ENCODE measurements at places on chromosomes 11 and 22. TPM values are rescaled to one million over a fixed set of nuclear protein-coding genes. Genes with fewer than 3 reads are reported as not detected.

- no peak for DNase-seq
These were observed 68.6 kb upstream of the SORL1-AS1 start for GRCh38 chr11:121521145-121522042.

DNA sequence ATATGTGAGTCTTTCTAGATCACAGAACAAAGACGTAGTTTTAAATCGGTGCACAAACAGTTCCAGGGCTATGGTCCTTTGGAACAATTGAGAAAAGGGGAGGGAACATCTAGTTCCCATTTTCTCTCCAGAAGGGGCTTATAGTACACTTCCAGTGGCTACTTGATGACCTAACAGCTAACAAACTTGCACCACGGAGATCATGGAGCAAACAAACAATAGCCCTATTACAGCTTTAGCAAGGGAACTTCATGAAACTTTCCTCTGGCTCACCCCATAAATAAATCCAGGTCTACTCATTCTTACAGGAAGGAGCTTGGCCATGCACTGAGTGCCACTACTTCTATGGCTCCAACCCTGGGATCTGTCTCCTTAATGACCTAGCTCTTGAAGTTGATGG is 8.3 kb upstream of the FOLR2 start:
- no peak for DNase-seq

DNA sequence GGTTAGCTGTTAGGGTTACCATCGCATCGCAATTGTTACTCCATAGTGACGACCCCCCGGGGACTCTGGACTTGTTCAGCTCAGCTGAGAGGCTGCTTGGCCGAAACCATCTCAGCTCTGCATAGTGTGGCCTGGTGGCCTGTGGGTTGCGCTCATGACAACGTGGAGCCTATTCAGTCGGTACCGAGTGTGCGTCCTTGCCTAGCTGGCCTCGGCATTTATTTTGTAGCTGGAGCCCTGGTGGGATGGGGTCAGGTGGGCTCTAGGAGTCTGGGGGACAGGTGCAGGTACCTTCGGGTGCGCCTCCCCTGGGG is 13.5 kb downstream of the LRP5 start:
- DNase-seq = no peak

GRCh38 chr11:90202342-90202741 is 20.5 kb downstream of the CHORDC1 start:
- DNase-seq = no peak

DNA sequence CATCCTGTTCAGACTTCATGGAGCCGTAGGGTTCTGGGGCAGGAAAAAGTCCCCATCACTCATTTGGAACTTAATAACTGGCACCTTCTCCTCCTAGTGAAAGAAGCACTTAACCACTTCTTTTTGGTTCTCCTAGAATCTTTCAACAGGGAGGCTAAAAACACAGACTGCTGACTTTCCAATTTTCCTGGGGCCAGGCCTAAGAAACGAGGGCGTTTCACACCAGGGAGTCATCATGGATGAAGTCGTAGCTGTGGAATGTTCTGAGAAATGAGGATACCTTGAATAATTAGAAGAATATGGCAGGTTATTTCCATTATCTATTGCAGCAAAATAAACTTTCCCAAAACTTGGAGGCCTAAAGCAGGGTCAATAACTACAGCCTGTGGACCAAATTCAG is 26.0 kb upstream of the API5 start:
- no peak for DNase-seq

DNA sequence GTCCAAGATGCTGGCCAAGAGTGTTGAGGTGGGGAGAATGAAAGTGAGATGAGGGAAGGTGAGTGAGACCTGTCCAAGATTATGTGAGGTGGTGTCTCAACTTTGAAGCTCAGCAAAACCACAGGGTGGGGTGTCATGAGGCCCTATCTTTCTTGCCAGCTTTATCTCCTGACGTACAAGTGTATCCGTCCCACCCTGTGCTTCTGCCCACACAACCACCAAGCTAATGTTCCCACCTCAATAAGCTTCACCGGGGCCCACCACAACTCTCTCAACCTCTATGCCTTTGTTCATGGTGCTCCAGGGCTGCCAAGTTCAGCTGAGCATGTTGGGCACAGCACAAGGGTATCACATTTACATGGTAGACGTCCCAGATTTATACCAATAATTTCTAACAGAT is 7.1 kb upstream of the TPST2 start:
- DNase-seq = no peak

GRCh38 chr11:61972672-61973475 is 5.4 kb upstream of the FTH1 start:
- DNase-seq = no peak

- DNase-seq = no peak
These were observed 86.1 kb downstream of the TRIM44 start for GRCh38 chr11:35748644-35749043.

DNA sequence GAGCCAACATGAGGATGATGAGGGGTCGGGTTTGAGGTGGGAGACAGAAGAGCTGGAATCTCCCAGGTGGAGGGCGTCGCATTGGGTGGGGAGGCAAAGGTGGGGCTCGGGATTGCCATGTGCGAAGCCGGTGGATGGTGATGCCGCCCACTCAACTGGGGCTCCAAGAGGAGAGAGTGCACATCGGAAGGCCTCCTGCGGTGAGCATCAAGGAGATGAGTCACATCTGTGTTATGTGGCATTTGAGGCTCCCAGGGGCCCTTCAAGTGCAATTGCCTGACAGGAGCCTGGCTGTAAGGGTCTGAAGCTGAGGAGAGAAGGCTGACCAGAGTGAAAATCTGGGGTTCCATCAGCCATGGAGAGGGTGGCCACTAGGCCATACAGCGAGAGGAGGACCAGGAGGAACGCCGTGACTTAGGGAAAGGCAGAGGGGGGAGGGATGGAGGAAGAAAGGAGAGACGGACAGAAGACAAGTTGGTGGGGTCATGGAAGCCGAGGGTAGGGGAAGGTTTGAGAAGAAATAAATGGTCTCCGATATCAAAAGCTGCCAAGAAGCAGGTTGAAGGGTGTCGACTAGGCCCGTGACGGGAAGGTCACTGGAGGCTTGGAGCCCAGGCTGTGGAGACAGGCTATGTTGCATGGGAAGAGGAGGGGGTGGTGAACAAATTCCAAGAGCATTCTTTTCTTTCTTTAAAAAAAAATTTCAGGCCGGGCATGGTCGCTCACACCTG is 21.3 kb downstream of the RASD2 start:
- DNase-seq = no peak

- DNase-seq = no peak
These were observed 5.0 kb downstream of the TP53I11 start for GRCh38 chr11:44945666-44946065.

Gene SYT8
- not detected for total RNA-seq

DNA sequence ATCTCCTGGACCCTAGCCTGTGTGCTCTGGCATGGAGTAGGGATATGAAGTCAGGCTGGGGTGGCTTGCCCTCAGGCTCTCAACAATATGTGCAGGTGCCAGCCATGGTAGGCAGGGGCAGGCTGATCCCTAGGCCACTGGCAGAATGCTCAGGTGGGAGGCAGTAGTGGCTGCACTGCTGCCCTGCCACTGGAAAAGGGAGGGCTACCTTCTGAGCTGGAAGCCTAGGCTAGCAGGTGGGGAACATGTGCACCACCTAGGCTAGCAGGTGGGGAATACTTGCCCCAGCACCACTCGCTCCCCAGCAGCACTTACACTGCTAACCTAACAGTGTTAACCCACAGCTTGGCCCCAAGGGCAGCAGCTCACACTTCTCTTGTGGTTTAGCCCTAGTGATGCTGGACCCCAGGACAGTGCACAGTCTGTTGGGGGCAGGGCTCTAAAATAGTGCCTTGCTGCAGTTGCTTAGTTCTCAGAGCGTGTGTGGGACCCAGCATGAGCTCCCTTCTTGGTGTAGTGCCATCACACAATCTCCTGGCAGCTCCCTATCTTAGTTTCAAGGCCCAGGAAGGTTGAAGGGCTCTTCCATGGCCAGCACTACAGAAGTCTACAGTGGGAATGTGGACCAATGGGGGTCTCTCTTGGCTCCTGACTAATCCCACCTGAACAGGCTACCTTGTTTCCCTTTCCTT is 130.8 kb downstream of the FCHSD2 start:
- DNase-seq = no peak

DNA sequence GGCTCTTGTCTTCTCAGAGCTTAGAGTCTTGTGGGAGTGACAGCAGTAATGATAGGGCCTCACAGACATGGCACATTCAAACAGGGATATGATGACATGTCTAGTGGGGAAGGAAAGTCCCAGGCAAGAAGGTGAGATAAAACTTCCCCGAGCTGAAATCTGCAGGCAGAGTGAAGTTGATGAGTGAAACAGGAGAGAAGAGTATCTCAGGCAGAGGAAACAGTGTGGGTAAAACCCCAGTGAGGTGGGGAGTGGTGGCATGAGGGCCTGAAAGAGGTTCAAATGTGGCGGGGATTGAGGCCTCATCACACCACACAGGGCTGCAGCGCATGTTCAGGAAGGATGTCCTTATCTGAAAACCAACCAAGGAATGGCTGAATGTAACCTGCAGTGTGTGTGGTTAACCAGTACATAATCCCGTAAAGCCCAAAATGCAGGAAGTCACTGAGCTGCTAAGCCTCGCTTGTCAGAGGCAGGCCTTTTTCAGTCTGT is 153.8 kb upstream of the E2F8 start:
- DNase-seq = no peak
